ENCODE measurements at places on chromosomes 13 and 19.

- no peak for DNase-seq
Observed at GRCh38 chr13:39600766-39601165, 2.2 kb downstream of the LHFPL6 start.

GRCh38 chr13:40433577-40433976, 232.9 kb downstream of the FOXO1 start:
- peak; percentile 7 for DNase-seq

DNA sequence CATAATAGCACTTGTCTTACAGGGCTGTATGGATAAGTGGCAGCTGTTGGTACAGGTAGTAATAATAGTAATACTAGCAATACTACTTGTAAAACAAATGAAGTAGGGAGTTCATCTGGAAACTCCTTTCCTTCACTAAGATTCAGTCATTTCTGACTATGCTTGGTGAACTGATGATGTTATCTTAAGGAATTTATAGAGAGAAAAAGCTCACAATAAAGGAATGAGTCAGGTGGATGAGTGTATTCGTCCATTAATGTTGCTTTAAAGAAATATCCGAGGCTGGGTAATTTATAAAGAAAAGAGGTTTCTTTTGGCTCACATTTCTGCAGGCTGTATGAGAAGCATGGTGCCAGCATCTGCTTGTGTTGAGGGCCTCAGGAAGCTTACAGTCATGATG, 477.3 kb downstream of the KLF12 start:
- no peak for DNase-seq

GRCh38 chr13:26227166-26227971, 5.3 kb upstream of the RNF6 start:
- DNase-seq, result no peak

DNA sequence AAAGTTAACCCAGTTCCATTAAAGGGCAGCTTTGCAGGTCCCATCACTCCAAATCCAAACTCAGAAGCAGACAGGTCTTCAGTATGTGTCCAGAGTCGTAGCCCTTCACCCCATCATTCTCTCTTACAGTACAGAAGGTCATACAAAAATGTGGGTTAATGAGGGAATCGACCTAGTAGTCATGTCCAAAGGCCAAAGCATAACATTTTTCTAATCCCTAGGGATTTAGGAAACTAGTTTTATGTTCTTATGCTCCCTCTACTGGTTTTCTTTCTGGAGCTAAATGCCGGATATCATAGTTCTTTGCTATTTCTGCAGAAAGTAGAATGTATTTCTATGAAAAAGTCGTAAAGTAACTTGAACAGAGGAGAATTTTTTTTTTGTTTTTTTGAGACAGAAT, 72.2 kb downstream of the DHRS12 start:
- no peak for DNase-seq

GRCh38 chr19:57812226-57812625, 2.5 kb downstream of the ZNF552 start:
- no peak for DNase-seq

DNA sequence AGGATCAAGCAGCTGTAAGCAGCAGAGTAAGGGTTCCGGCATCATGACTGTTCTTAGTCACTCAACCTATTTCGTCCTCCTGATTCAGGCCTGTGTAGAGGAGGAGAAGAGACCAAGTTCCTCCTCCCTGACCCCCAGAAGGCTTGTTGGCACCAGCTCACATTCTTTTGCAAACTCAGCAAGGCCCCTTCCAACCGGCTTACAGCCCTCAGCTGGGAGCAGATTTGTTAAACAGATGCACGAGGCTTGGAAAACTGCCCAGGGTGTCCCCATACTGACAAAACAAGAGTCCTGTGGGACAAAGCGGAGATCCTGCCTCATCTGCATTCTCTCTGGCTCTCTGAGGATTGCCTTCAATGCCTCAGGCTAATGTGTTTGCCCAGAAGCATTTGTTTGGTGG, 113.2 kb upstream of the SOX21 start:
- no peak for DNase-seq

- DNase-seq, result no peak
Observed at GRCh38 chr13:33615436-33615835, 202.5 kb upstream of the RFC3 start.

DNA sequence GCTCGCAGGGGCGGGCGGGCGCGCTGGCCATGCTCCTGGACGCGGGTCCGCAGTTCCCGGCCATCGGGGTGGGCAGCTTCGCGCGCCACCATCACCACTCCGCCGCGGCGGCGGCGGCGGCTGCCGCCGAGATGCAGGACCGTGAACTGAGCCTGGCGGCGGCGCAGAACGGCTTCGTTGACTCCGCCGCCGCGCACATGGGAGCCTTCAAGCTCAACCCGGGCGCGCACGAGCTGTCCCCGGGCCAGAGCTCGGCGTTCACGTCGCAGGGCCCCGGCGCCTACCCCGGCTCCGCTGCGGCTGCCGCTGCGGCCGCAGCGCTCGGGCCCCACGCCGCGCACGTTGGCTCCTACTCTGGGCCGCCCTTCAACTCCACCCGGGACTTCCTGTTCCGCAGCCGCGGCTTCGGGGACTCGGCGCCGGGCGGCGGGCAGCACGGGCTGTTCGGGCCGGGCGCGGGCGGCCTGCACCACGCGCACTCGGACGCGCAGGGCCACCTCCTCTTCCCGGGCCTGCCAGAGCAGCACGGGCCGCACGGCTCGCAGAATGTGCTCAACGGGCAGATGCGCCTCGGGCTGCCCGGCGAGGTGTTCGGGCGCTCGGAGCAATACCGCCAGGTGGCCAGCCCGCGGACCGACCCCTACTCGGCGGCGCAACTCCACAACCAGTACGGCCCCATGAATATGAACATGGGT, 599 bp downstream of the ZIC2 start:
- no peak for DNase-seq

- no peak for DNase-seq
Observed at GRCh38 chr19:13334801-13335481, 171.3 kb downstream of the CACNA1A start.

- DNase-seq, result no peak
Observed at GRCh38 chr19:31255831-31256592, 93.2 kb downstream of the TSHZ3 start.

DNA sequence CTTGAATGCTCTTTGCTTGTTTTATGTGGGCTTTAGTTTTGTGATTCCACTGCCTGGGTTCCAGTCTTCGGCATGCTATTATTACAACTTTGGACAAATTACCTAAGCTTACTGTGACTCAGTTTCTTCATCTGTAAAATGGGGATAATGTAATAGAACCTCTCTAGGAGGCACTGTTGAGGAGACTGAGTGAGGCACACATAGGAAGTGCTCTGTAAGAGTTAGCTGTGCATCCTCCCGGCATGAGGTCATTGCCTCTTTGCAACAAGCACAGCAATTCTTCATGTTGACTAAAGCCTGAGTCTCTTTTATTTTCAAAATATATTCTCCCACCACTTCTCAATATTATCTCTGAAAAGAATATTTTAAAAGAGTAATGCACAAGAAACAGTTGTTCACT, 227.4 kb downstream of the DLEU7 start:
- DNase-seq, result no peak

- no peak for DNase-seq
Observed at GRCh38 chr13:75432045-75432444, 49.9 kb downstream of the TBC1D4 start.

- DNase-seq, result no peak
Observed at GRCh38 chr13:41710771-41711170, 250.1 kb downstream of the VWA8 start.

- DNase-seq, result no peak
Observed at GRCh38 chr13:67094952-67095351, 135.2 kb downstream of the PCDH9 start.

- DNase-seq, result peak; percentile 22
Observed at GRCh38 chr19:16062789-16063188, 13.5 kb upstream of the TPM4 start.
